ENCODE measurements at places on chromosomes 1 and 21. TPM values are rescaled to one million over a fixed set of nuclear protein-coding genes. Genes with fewer than 3 reads are reported as not detected.

DNA sequence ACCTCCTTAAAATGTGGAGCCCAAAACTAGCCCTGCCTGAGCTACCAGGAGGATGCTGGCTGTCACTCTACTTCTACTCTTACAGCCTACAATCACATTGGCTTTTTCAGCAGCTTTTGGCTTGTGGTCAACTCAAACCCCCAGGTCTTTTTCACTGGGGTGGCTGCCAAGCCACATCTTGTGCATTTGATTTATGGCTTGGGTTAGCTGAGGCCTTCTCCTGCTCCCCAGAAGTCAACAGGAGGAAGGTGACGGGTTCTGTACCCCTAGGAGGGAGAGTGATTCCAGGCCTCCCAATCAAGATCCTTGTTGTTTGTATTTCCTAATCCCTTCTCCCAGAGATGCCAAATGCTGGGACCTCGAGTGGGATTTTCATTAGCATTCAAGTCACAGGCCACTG, 124.3 kb downstream of the LACTBL1 start:
- DNase-seq = no peak

GRCh38 chr1:31912839-31913239, 25.3 kb downstream of the PTP4A2 start:
- no peak for DNase-seq

GNAT2 gene
- not detected for total RNA-seq

- DNase-seq = no peak
Observed at GRCh38 chr1:182977480-182977879, 24.5 kb upstream of the SHCBP1L start.

CR2 gene
- not detected for total RNA-seq

DNA sequence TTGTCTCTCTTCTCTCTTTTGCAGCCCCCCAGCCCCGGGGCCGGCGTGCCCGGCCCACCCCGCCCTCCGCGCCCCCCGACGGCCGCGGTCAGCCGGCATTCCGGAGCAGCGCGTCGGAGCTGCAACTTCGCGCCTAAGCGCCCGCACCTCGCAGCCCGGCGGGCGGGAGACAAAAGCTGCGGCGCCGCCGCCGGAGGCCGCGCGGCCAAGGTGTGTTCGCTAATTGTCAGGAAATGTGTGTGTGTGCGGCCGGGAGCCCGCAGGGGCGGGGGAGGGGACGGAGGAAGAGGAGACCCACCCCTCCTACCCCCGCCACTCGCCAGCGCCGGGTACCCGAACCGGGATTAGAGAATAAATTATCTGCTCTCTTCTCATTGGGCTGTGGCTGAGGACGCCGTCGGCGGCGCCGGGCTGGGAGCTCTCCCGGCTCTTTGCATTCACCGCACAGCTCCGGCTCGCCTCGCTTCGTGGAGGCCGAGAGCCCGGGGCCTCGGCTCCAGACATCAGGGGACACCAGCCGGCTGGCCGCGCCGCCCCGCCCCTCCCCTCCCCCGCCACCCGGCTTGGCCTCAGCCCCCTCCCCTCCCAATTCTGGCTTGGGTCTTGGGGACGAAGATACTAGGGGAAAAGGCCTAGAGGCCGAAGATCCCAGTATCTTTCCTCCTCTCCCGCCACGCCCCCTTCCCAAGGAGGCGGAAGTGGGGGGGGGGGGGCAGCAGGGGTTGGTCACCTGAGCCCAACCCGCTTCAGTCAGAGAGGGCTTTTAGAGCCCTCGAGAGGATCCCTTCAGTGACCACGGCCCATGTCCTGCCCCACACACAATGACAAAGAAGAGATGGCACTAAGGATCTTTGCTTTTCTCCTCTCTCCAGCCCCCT, 1.3 kb upstream of the BLACAT1 start:
- no peak for DNase-seq

- no peak for DNase-seq
Observed at GRCh38 chr21:44485796-44486195, 30.5 kb downstream of the LRRC3 start.

- DNase-seq = no peak
Observed at GRCh38 chr1:87106144-87106543, 191.7 kb downstream of the HS2ST1 start.

DNA sequence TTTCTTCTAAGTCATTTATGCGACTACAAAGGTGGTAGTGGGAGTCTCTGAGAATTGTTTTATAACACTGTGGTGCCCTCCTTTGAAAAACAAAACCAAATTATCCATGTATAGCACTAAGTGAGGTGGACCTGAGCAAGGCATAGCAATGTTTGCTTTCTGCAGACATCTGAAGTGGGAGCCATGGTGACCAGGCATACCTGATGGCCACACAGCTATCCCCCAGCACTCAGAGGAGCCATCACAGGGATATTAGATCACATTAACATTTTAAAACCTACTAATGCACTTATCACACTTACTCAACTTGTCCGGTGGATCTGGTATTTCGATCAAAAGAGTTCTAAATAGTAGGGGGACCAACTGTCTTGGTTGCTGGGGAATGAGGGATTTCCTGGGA, 24.8 kb upstream of the AVPR1B start:
- DNase-seq = no peak

GRCh38 chr1:40915581-40915980, 53.4 kb upstream of the CITED4 start:
- no peak for DNase-seq

DNA sequence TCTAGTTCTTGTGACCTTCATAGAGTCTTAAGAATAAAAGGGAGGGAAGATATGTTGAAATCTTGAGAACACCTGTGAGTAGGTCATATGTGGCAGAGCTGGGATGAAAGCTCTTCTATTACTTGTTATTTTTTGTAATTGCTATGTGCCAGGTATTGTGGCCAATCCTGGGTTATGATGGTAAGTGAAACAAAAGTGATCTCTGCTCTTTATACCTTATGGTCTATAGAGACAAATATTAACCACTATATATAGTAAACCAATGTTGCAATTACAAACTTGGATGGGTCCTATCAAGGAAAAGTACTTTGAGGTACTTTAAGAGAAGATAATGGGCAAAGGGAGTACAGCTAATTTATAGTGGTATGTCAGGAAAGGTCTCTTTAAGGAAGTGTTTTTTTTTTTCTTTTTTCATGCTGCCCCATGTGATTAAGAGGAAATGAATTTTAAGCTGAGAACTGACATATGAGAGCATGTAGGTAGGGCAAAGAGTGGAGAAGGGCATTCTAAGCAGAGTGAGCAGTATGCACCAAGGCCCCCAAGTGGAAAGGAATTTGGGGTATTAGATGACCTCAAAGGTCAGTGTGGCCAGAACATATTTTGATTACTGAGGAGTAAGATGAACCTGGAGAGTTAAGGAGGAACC, 43.3 kb downstream of the POU2F1 start:
- DNase-seq = no peak

PTGER3 gene
- total RNA-seq = not detected

GOLT1A gene
- 0.19 TPM for total RNA-seq

DNA sequence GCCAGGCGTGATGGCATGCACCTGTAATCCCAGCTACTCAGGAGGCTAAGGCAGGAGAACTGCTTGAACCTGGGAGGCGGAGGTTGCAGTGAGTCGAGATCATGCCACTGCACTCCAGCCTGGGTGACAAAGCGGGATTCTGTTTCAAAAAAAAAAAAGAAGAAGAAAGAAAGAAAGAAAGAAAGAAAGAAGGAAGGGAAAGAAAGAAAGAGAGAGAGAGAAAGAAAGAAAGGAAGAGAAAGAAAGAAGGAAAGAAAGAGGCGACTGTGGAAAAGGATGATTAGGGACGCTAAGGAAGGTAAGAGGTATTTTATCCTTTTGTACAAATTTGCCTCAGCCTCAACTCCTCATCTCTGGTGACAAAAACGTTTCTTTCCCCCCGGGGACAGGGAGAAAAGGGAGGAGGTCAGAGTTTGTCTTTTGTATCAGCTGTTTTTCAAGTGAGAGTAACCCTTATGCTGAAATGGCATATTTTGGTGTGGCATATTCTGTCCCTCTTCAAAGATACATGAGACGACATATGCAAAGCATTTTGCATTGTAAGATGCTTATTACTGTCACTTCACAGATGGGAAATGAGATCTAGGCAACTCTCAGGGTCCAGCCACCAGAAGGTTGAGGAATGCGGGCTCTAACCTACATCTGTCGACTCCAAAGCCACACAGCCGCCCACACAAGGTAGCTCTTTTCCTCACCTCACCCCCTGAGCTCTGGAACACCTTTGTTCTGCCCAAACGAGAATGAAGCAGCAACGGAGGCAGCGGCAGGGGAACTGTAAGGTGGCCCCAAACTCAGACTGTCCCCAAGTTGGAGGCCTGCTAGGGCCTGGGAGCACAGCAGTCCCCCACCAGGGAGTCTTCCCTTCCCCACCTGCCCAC, 38.0 kb downstream of the NUAK2 start:
- DNase-seq = no peak

DNA sequence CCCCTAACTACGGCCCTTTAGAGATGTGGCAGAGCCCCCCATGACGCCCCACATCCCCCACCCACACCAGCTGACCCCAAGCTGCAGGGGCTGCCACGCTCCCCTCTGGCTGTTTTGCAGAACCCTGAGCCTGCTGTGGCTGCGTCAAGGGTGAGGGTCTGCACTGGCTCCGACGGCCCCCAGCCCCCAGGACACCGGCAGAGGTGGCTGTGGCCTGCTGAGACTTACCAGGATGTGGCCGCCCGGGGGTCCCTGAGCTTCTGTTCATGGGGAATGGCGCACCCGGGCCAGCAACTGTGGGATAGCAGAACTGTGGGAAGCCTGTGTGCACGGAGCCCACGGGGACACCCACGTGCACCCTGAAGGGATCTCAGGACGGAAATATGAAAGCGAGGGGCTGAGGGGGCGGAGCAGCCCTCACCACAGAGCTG, 12.8 kb upstream of the RNF223 start:
- no peak for DNase-seq

TSTD1 gene
- total RNA-seq = not detected

DNA sequence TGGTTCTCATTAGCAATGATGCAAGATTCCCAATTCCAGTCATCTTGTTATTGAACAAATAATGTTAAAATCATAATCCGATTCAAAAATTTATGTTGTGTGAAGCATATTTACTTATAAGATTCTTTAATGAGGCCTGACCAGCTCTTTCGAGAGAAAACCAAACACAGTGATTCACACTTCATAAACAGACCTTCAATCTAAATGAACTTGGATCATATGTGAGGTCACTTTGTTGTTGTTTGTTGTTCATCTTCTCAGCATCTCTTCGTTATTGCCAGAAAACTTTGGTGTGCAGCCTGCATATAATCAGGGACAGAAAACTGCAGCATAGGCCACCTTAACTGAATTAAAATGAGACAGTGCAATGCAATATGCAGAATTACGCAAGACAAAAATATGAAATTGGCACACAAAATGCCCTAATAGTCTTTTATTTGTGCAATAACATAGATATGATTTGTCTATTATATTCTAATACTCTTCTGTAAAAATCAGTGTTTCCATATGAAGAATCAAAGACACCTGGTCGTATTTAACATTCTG, 30.1 kb downstream of the NCAM2 start:
- no peak for DNase-seq

DNA sequence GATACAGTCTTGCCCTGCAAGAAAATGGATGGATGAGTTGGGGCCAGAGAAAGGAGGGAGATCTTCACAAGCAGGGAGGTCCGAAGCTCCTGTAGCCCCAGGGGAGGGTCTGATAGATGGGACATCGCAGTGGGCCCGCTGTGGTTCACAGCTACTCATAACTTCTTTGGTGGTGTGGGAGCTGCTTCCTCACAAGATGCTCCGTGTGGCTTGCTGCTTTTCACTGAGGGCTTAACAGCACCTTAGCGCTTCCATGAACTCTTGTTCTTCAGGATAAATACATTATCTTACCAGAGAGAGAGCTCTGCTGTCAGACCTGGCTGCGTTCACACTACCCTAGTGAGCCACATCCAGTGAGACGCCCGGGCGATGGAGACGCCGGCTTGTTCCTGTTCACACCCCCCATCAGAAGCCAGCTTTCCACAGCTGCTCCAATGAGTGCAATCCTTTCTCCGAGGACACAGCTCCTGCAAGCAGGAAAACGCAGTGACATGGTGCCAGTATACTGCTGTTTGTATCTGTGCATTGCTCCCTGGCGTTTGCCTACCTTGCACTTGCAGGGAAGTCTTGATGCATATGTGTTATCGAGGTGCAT, 599.8 kb downstream of the AJAP1 start:
- no peak for DNase-seq

- DNase-seq = no peak
Observed at GRCh38 chr1:201730611-201731010, 98.3 kb upstream of the IPO9 start.

RPL11 gene
- total RNA-seq = 609 TPM

DNA sequence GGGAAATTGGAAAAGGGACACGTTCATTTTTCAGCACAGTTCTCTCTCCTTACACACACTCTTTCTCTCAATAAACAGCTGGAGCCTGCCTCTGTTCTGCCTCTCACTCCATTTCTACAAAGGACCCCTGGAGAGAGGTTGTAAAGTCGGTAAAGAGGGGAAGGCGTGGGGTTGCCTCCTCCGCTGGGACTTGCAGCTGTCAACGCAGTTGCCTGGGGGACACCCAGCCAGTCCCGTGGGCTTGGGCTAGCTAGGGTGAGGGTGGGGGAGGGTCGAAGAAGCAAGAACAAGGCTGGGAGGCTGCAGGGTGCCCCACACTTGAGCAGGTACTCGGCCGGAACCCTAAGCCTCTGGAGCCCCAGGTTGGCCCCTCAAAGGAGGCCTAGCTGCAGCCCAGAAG, 27.6 kb downstream of the C1orf216 start:
- no peak for DNase-seq

GRCh38 chr1:24222793-24223192, 35.7 kb upstream of the IFNLR1 start:
- DNase-seq = no peak

All from A172 (cell line).